ENCODE measurements at places on chromosomes 5 and 9.

- no peak for DNase-seq
These were observed 125.1 kb downstream of the NPR3 start for GRCh38 chr5:32836176-32836575.

GRCh38 chr5:153605386-153605785 lies 114.9 kb downstream of the GRIA1 start:
- no peak for DNase-seq

GRCh38 chr5:72290356-72291133 lies 29.5 kb downstream of the MRPS27 start:
- no peak for DNase-seq

DNA sequence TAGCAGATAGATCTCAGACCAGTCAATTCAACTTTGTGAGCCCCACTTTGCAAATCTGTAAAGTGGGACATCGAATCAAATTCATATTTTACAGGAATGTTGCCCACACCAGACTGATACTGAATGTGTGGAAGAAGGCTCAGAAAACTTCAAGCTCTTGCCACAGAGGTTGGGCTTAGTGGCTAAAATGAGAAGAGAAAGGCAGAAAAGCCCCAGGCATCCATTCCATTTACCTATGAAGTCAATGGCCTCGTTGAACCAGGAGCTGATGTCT lies 1.7 kb downstream of the DUSP1 start:
- DNase-seq = no peak

DNA sequence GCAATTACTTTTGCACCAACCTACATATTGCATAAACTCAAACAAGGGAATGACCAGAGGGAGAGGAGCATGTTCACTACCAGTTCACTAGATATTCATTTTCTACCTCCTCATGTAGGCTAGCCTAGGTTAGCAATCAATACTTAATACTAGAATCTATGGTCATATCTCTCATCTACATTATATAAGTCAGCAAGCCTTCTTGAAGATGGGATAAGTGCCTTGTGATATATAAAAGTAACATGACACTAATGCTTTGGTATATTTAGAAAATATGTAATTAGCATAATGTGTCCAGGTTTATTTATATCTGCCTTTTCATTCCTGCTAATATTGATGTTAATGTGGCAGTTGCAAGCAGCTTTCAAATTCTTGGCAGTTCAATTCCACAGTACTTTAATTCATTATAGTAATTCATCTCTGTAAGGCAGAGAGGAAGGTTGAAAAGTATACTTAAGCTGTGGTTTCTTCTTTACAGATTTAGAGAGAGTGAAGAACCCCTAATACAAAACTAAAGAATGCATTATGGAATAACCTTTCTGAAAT lies 1613.2 kb upstream of the ACO1 start:
- no peak for DNase-seq

Data from CD4-positive, alpha-beta T cell treated with Interferon gamma for 1 hour (primary cell).